ENCODE measurements at places on chromosomes 4 and X.

- no peak for DNase-seq
Observed at GRCh38 chr4:2638730-2639129, 102.3 kb downstream of the FAM193A start.

GRCh38 chr4:75723163-75724065 lies 963 bp upstream of the USO1 start:
- DNase-seq: peak; percentile 7

- DNase-seq: peak; percentile 14
Observed at GRCh38 chr4:109574443-109574850, 14.4 kb downstream of the MCUB start.

GRCh38 chrX:42119076-42119475 lies 195.7 kb upstream of the CASK start:
- no peak for DNase-seq

DNA sequence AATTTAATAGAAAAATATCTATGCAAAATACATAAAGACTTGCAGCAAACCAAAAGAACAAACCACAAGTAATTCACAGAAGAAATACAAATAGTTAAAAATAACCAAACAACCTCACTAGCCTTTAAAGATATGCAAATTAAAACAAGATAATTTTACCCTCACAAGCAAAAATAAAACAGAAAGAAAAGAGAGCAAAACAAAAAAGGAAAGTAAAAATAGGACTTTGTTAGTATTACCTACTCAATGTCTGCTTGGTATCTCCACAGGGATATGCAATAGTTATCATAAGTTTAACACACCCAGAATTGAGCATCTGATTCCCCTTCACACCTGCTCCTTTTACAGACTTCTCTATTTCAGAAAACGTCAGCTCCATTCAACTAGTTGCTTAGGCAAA lies 737.5 kb upstream of the MAGEB2 start:
- no peak for DNase-seq

- DNase-seq: no peak
Observed at GRCh38 chr4:1192091-1192492, 19.7 kb upstream of the SPON2 start.

DNA sequence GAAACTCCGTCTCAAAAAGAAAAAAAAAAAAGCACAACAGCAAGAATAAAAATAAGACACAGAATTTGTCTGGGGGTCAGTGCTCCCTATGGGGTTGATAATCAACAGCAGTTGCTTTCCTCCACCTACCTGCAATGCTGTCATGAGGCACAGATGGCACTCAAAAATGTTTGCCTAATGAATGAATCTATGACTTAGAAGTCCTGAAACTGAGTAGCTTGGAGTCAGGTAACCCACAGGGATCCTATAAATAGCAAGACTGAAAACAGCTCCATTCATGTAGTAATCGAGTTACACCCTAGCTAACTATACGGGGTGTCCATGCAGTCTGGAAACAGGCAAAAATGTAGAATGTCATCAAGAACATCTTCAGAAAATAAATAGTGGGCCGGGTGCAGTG lies 19.8 kb upstream of the DDX3X start:
- DNase-seq: no peak

DNA sequence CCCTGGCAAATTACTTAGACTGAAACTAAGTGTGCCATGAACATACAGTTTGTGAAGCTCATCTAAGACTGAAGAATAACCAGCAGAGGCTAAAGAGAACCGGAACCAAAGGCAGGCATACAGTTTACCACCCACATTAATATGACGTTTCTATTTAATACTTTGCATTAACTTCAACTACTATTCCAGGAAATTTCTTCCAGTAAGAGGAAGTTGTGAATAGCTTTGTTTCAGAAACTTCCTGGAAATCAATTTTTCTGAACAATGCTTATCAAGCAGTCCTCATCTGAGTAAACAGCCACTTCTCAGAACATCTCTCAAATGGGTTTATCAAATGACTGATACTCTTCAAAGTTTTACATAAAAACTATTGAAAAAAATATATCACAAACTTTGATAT lies 252.7 kb downstream of the OPHN1 start:
- no peak for DNase-seq

GRCh38 chr4:28317221-28317620 lies 1456.6 kb downstream of the STIM2 start:
- DNase-seq: no peak

GRCh38 chrX:15448010-15448639 lies 45.0 kb downstream of the PIR start:
- DNase-seq: no peak

- DNase-seq: no peak
Observed at GRCh38 chr4:101334963-101335572, 12.3 kb downstream of the PPP3CA start.
